NCI-H1930 (cell line): ENCODE measurements at places on chromosomes 3 and 15.

DNA sequence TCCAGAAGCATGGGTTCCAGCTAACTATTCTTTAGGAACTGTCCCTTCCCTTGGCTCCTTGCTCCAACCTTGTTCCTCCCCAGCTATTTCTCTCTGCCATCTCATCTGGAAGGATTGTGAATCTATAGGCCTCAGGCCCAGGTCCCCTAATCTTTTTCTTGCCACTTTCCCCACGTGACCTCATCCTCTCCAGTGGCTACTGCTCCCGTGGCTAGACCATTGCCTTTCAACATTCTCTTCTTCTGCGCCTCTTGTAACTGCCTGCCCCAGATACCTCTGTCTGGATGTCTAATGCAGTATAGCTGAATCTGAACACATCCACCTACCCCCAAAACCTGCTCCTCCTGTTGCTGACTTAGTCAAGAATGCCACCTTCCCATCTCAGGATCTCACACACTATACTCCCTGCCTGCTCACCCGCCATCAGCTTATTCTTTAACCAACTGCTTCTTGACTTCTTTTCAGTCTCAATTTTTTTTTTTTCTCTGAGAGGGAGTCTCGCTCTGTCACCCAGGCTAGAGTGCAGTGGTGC lies 5.2 kb downstream of the GPX1 start:
- DNase-seq: no peak

DNA sequence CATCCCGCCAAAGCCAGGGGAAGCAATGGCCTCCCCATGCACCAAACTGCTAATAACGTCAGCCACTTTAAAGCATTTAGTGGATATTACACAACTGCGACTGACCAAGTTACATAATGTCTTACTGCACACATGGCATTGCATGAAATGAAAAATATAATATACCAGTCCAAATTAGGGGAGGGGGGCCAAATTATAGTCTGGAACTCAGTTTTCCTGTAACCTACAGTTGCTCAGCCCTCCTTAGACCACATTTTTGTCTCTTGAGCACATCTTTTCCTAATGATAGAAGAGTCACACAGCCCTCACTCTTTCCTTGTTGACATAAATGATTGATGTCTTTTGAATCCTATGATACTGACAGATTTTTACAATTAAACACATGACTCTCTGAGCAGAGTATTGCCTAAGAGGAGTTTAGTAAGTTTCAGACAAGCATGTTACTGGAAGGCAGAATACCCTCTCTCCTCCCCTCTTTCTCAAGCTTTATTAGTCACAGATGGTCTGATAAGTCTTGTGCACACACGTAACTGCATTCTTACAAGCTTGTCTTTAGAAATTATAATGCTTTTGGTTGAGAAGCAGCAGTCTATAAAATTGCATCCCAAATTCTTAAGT lies 1.1 kb upstream of the PLD1 start:
- no peak for DNase-seq

GRCh38 chr3:144437989-144438388 lies 466.4 kb downstream of the DIPK2A start:
- DNase-seq: no peak

- DNase-seq: peak; percentile 0
These were observed 118.4 kb downstream of the NR2F2 start for GRCh38 chr15:96448923-96449322.

GRCh38 chr3:57164217-57164656 lies 916 bp downstream of the IL17RD start:
- no peak for DNase-seq

GRCh38 chr3:153285982-153286381 lies 124.0 kb downstream of the RAP2B start:
- DNase-seq: no peak

DNA sequence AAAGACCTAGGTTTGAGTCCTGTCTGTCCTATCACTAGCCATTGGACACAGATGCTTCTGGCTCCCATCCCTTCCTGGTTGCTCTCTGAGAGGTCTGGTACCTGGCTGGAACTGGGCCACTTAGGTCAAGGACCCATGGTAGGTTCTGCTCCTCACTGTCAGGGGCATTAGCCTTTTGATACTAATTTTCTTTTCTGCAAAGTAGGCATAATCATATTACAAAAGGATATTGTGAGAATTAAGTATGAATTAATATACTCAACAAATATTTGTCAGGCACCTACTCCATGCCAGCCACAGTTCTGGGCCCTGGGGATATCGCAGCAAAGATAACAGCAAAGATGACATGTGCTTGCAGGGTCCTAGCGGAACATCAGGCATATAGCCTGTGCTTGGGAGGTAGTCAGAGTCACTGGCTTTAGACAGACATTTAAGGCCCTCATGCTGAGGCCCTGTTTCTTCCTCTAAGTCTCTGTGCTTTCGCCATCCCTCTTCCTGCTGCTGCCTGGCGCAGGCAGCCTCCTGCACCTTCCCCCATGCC lies 25.6 kb upstream of the LCTL start:
- no peak for DNase-seq

DNA sequence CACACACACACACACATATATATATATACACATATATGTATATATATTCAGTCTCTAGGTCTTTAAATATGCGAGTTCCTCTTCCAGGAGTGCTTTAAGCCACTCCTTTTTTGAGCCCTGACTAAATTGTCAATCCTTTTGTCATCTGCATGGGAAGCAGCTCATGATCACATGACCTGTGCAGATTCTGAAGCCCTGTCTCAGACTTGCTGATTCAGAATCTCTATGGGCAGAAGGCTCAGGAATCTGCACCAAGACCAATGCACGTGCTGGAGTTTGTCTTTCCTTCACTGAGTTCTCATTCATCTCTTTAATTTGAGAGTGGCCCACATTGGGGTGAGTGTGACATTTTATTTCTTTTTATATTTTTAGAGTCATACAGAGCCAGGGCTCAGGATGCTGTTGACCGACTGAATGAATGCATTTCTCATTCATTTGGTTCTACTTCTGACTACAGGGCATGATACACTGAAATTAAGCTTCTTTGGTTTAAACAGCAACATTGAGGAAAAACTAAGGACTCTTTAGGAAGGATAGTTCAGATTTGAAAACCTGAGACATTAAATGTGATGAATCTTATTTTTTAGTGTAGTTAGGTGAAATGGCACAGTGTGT lies 307.5 kb downstream of the EDEM1 start:
- no peak for DNase-seq

DNA sequence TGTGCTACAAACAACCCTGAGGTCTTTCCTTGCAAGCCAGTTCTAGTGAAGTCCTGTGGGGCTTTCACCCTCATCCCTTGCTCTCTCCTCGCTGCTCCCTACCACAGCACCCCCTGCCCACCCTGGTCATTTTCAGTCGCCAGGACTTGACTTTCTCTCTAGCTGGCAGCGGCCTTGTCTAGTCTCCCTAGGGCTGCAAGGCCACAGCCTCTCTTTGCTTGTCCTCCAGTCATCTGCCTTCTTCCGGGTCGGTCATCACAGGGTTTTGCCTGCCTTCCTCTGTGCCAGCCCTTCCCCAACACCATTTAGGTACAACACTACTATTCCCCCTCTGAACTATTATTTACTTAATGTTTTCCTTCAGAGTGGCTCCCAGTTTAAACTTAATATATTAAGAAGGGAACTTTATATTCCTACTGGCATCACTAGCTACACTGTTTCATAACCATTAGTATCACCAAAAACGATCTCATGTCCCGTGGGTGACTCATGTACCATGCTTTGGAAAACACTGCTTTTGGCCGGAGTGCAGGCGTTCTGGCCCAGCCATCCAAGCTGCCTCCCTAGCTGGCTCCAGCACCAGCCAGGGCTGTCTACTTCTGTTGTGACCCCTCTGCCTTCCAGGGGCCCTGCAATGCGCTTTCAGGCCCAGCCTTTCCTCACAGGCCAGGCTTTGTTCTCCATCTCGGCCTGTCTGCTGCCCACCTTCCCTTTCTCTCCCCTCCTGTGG lies 21.4 kb downstream of the FAH start:
- DNase-seq: no peak

- no peak for DNase-seq
These were observed 106.2 kb upstream of the UBE3A start for GRCh38 chr15:25545017-25545416.

DNA sequence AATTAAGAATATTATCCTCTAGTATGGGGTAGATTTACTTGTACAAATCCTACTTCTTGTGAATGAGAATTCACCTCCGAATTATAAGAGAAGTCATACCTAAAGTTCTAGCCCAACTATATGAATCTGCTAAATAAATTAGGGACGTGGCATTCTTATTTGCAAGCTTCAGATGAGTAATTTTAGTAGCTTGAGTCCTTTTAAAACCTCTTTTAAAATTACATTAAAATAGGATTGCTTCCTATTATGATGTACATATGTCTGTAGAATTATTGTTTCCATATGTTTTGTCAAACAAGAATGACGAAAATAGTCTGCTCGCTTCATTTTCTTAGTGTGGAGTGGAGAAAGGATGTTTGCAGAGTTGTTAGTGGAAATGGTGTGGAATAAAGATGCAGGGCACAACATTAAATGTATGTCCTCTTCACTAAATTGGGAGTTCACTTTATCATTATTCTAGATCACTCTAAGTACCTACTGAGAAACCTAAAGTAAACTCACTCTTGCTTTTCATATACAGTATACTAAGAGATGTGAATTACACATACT lies 59.4 kb downstream of the CMSS1 start:
- DNase-seq: no peak

DNA sequence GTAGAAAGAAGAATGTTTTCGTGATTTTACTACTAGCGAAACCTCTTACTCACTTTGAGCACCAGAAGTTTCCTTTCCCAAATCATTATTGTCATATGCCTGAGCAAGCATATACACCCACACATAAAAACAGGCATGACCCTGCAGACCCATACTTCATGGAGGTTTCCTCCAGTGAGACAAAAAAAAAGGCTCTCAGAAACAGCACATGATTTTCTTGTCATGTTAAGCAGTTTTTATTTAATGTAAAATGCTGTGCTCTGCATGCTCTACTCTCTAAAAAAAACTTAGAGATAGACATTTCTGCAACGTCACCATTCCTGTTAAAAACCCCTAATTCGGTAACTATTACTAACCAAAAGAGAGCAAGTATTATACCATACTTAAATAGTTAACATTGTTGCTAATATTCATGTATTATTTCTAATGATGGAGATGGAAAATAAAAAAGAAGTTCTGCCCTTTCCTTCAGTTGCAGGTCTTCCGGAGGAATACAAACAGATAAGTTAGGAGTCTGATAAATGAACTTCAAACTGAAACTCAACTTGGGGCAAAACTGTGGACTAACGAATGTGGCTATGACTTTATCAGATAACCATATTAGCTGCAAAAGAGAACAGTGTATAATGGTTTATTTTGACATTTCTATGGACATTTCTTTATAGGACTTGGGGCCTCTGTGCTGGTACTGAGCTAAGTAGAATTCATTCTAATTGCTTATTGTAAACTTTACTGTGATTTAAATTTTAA lies 15.9 kb downstream of the CD200R1 start:
- no peak for DNase-seq

DNA sequence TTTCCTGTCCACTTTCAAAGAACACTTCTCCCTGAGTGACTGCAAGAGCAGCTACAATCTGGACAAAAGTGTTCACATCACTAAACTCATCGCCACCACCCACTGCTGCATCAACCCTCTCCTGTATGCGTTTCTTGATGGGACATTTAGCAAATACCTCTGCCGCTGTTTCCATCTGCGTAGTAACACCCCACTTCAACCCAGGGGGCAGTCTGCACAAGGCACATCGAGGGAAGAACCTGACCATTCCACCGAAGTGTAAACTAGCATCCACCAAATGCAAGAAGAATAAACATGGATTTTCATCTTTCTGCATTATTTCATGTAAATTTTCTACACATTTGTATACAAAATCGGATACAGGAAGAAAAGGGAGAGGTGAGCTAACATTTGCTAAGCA lies 1.8 kb downstream of the CCRL2 start:
- DNase-seq: no peak

GRCh38 chr3:49386056-49386756 lies 25.6 kb downstream of the RHOA start:
- no peak for DNase-seq

- DNase-seq: no peak
These were observed 15.4 kb upstream of the VPS8 start for GRCh38 chr3:184796551-184796950.

DNA sequence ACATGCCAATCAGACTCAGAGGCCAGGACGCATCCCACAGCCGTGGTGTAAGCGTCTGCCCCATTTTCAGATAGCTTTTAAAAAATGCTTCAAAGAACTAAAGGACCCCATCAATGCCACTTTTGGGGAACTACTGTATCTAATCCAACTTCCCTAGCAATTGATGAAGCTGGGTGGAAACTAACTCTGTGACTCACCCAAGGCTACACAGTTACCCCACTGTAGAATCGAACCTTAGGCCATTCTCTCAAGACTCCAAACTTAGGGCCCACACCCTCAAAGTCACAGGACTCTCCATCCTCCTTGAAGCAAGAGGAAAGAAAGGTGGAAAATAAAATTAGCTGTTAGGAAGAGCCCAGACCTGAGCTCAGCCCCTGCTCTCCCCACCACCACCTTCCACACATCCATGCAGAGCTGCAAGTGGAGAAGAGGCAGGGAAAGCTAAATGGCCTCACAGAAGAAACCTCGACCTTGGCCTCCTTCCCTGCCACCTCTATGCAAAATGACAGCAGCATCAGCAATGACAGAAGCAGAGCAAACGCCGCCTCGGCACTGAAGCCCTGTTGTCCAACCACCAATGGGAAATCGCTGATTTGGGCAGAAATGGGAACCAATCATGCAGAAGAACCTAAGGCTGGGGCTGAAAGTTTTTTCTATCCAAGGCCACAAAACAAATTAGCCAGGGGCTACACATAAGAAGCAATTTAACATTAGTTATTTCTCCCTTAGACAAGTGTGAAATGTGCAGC lies 22.2 kb downstream of the ANP32A start:
- no peak for DNase-seq

DNA sequence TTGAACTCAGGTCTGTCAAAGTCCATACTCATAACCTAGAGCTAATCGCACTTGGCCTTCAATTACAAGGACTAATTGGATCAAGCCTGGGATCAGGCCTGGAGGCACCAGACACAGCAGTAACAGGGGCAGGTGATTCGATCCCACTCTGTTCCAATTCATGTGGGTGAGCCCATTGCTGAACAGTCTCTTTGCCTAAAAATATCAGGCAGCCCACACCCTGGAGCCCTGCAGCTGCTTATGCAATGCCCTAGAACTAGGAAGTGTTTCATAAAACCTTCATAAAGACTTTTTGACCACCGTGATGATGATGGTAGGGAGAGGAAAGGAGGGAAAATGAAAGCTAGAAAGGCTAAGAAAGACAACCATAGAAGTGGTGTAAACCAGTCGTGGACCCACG lies 47.8 kb upstream of the NEO1 start:
- DNase-seq: no peak

GRCh38 chr3:185049710-185050109 lies 103.2 kb downstream of the C3orf70 start:
- DNase-seq: no peak

GRCh38 chr15:78060232-78060631 lies 17.3 kb downstream of the TBC1D2B start:
- no peak for DNase-seq
